ENCODE measurements at places on chromosomes 6 and 20.

DNA sequence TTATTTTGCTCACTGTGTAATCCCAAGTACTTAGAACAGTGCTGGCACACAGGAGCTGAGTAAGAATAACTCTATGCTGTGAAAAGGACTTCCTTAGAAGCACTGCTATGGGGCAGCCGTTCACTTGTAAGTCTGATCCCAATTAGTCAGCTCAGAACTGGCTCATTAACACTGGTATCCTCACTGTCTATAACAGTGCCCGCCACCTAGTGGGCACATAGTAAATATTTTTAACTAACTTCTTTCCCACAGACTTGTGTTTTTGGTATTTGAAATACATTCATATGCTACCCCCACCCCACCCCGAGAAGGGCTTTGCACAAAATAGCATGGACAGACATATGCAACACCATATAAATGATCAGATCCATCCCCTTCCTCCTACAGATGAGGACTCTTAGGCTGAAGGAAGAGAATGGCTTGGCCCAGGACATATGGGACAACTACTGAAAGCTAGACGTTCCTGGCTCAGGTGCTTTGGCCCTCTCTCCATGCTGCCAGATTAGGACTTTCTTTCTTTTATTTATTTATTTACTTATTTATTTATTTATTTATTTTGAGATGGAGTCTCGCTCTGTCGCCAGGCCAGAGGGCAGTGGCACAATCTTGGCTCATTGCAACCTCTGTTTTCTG is 47.1 kb downstream of the DST start:
- DNase-seq: no peak

DNA sequence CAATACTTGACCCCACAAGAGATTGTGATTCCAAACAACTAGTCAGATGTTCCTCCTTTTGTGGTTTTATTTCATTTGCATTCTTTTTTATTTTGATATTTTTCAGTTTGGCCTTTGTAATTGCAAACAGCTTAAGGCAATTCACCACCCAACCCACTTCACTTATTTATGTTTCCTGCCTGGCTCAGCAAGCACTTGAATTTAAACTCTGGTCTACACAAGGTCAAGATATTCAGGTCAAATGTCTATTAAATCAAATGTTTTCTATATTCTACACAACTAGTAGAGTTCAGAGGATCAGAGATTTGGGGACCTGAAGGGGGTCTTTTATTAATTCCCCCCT is 100.1 kb downstream of the SGK1 start:
- DNase-seq: no peak

GRCh38 chr20:62329389-62330377 is 26.9 kb downstream of the ADRM1 start:
- DNase-seq: no peak

DNA sequence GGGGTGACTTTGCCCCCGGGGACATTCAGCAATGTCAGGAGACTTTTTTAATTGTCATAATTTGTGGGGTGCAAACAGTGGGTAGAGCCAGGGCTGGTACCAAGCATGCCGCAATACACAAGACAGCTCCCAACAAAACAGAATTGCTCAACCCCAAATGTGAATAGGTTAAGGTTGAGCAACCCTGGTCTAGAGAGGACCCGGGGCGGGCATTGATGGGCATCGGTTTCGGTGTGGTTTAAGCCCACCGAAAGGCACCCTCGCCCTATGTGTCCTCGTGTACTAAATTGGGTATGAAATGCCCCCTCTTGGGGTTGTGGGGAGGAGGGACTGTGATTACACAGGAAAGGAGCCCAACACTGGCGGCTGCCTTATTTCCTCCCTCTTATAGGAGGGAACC is 36.0 kb downstream of the KIAA1755 start:
- no peak for DNase-seq

Data from anterior cingulate cortex (tissue), 58 donors.